ENCODE measurements at places on chromosomes 16 and 17.
A peak's percentile ranks its signal among the peaks of the same experiment; 100 is the strongest.

DNA sequence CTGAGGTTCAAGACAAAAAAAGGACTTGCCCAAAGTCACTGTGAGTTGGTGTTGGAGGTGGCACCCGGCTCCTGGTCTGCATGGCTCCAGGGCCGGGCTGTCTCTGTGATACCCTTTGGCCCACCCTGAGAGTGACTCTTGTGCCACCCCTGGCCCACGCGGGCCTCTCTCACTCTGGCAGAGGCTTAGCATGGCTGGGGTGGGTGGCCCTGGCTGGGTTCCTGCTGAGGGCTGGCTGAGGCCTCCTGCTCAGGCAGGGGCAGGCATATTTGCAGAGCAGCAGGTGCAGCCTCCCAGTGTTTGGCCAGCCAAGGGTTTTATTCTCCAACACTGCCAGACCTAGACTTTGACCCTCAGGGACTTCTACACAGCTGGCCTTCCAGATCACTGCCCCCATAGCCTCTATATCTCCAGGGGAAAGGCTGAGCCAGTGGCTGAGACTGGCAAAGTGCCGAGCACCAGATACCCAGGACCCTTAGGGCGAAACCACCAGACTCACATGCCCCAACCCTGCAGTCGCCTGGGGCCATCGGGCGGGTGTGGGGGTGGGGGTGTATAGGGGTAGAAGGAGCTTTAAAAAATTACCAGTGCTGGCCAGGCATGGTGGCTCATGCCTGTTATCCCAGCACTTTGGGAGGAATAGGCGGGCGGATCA is 21.5 kb upstream of the ADGRG1 start:
- DNase-seq = peak; percentile 9

DNA sequence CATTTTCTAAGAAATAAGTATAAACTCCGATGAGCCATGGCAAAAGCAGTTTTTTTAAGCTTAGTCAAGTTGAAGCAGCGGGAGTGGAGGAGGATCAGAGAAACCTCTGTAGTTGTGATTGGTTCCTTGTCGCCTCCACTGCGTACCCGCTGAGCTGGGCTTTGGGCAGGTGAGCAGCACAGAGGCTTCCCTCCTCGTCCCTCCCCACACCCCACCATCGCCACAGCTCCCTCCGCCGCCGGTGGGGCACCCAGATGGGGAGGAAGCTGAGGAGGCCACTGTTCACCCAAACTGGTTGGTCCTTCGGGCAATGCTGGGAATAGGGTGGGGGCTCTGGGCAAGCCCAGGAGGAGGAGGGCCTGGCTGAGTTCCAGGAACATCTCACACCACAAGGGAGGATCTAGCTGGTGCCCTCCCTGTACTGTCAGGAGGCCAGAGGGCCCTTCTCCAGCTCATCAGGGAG is 5.2 kb upstream of the MRPL38 start:
- no peak for DNase-seq

DNA sequence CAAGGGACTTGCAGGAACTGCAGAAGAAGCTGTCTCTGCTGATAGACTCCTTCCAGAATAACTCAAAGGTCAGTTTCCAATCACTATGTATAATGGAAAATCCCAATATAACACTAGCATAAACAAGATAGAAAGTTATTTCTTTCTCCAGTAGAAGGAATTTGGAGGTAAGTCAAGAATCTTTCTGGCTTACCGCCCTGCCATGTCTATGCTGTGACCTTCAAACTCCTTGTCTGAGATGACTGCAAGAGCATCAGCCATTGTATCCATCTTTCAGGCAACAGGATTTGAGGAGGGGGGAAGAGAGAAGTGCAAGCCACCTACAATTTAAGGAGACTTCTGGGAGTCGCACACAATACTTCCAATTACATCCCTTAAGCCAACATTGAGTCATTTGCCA is 2.7 kb downstream of the LDAF1 start:
- no peak for DNase-seq

DNA sequence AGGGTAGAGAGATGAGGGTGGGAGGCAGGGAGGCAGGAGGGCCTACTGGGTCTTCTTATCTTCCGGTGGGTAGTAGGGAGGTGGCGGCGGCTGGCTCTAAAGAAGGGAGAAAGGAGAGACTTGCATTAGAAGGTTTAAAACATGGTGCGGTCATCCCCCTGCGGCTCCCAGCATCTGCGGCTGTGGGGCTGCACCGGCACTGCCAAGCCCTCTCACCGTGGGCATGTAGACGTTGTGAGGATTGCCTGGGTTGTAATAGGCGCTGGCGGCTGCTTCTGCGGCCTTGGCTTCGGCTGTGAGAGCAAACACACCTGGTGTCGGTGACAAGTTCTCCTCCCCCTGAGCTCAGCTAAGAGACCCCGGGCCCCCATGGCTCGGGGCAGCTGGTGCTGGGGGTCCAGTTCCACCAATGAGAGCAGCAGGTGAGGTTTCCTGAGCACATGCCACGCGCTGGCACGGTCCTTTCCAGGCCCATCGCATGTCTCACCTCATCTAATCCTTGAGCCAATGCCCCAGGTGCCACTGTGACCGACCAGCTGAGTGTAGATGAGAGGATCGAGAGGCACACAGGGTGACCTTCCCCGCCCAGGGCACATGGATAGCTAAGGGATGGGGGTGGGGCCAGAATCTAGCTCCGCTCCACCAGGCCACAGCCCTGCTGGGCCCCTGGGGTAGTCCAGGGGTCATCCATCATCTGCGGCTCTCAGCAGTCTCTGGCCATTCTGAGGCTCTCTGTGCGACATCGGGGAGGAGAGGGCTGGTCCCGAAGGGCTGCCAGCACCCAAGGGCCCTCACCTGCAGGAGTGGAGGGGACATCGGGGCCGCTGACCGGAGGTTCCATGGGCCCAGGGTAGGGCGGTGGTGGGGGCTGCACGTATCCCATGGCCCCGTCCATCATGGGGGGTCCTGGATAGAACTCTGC is 2.7 kb upstream of the UNC13D start:
- DNase-seq = no peak

DNA sequence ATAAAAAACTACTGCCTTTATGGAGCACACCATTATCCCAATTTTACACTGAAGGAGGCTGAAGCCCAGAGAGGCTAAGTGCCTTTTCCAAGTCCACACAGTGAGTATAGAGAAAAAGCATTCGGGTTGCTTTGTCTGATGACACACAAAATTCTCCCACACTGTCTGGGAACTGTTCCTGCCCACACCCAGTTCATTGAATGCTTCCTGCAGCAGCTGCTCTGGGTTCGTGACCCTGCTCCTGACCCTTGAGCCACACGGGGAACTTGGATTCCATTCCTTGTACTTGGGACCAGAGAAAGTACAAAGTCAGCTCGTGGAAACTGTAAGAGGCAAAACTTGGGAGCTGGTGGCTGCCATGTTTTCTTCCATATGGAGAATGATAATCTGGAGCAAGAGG is 57.9 kb downstream of the AKAP1 start:
- DNase-seq = no peak

- no peak for DNase-seq
These were observed 332.8 kb downstream of the MAF start for GRCh38 chr16:79267781-79268180.

DNA sequence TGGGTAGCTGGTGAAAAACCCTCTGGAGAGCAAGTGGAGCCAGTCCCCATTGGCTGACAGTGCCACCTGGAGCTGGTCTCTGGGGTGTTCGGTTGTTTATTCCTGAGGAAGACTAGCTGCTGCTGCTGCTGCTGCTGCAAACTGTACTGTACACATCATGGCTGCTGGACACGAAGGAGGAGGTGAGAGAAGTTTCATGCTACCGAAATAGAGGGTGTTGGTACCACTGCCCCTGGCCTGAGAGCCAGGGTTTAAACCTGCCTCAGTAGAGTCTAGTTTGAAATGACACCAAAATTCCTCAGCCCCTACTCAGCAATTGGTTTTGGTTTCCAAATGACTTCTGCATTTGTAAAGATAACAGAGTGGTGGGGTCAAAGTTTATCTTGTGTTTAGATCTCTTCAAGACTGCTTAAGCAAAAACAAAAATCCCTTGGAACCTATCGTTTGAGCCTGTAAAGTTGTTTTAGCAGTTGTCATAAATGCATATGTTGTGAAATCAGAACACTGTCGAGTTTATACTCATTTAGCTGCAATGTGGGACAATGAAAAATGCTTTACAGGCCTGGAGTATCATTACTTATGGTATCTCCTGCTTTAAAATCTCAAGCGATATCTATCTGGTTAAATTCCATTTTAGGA is 40.8 kb downstream of the CYB5B start:
- peak; percentile 25 for DNase-seq

DNA sequence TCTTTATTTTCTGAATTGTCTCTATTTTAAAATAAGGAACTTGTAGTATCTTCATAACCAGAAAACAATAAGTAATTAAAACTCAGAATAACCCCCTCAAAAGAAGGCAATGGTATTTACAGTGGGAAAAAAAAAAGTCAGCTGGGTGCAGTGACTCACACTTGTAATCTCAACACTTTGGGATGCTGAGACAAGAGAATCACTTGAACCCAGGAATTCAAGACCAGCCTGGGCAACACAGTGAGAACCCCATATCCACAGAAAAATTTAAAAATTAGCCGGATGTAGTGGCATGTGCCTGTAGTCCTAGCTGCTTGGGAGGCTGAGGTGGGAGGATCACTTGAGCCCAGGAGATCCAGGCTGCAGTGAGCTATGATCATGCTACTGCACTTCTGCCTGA is 33.5 kb downstream of the ADAM11 start:
- no peak for DNase-seq

DNA sequence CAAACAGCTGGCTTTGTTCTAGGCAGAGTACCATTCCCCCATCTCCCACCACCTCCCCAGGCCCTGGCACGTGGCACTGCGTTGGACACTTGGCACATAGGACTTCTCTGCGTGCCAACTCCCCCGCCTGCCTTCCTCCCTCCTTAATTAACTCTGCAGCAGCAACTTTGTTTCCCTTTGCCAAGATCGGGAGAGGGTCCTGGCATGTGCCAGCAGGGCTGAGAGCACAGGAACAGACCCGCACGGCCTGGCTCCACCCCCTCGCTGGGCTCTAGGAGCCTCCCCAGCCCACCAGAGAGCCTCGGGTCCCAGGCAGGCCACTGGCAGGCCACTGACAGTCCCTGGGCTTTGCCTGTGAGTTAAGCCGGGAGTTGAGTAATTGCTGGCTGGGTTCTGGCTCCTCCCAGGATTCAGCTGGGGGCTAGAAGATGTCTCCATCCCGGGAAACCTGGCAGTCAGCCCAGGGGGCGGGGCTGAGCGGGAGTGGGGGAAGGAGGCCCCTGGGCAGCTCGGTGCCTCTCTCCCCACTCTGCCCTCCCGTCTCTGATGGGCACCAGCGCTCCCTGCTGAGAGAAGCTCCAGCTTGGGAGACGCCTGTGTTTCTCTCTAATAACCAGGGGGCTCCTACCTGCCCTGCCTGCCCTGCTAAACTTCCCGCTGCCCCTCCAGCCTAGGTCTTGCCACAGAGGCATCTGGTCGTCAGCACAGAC is 224.0 kb upstream of the TNRC6C start:
- no peak for DNase-seq

DNA sequence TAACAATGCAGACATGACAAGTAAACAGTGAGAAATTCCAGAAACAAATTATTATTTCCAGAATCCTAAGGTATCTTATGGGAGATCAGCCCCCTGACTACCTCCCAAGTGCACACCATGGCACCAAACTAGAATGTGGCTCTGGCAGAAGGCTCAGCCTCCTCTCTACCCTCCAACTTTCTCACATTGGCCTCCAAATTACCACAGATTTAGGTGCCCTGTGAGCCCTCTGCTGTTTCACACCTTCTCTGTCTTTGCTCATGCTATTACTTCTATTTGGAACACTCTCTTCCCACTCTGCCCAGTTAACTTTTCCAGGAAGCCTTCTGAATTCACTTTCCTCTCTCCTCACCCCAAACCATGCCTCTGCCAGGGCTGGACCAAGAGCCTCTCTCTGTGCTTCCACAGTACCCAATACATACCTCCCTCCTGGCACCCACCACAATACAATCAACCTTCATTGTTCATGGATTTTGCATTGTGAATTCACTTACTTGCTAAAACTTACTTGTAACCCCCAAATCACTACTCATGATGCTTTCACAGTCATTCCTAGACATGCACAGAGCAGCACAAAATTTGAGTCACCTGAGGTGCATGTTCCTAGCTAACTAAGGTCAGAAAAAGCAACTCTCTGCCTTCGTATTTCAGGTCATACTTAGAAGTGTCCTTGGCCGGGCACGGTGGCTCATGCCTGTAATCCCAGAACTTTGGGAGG is 31.4 kb downstream of the SMG6 start:
- no peak for DNase-seq

- no peak for DNase-seq
These were observed 119.9 kb upstream of the SMURF2 start for GRCh38 chr17:64781810-64782555.

- no peak for DNase-seq
These were observed 12.0 kb upstream of the TRPV1 start for GRCh38 chr17:3621146-3621720.

DNA sequence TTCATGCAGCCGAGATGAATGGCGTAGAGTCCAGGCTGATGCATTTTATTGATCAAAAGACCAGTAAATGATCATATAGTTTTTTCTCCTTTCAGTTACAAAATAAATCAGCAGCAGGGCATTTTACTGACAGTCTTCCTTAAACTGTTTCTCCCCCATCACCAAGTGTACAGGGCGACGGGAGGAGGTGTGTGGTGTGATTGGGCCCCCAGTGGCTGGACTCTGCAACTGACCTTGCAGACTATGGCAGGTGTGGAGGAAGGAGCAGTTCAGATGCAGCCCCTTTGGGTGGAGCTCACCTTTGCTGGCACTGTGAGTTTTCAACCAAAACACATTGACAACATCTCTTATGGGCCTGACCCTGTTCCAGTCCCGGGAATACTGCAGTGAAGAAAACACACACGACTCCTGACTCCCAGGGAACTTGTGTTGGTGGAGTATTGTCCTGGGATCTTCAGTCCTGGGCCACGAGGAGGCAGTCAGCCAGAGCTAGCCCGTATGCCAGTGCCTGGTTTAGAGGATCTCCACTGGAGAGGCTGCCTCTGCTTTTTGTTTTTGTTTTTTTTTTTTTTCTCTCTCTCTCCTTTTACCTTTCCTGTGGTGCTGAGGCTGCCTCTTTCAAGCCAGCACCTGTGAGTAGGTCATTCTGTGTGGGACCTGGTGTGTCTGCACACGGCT is 29.8 kb downstream of the KIAA0513 start:
- no peak for DNase-seq

- DNase-seq = no peak
These were observed 64.6 kb downstream of the AXIN2 start for GRCh38 chr17:65496801-65497200.

All from stimulated activated naive CD8-positive, alpha-beta T cell treated with anti-CD3 and anti-CD28 coated beads, Interleukin-15, amount 100 ng/mL, for 72 hours (primary cell).